ENCODE measurements at places on chromosomes 13 and 19.

DNA sequence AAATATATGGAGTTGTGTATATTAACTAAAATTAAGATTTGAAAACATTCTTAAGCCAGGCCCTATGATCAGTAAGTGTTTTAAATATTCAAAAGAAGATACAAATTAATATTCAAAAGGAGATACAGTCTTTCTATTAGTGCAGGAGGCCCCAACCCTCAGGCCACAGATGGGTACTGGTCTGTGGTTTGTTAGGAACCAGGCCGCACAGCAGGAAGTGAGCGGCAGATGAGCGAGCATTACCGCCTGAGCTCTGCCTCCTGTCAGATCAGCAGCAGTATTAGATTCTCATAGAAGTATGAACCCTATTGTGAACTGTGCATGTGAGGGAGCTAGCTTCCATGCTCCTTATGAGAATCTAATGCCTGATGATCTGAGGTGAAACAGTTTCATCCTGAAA is 232.9 kb downstream of the FOXO1 start:
- DNase-seq, result no peak

- peak; percentile 74 for DNase-seq
These were observed 4.5 kb downstream of the BICRA start for GRCh38 chr19:47613165-47614020.

GRCh38 chr19:21439201-21439751 is 42.3 kb downstream of the ZNF493 start:
- no peak for DNase-seq

DNA sequence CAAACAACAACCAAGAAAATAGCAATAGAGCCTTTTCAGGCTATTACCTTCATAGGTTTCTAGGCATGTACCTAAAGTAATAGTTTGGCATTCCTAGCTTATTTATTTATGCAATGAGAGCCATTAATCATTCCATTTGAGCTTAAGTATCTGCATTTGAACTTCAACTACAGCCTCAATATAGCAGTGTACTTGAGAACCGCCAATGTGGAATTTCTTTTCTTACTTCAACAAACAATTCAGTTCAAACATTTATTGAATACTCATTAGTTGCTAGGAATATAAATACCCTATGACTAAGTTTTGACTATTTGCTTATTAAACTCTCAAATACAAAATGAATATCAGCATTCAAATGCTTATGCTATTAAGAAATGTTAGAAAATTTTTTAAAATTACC is 38.0 kb upstream of the FREM2 start:
- no peak for DNase-seq
